ENCODE measurements at places on chromosomes 11 and 22.

DNA sequence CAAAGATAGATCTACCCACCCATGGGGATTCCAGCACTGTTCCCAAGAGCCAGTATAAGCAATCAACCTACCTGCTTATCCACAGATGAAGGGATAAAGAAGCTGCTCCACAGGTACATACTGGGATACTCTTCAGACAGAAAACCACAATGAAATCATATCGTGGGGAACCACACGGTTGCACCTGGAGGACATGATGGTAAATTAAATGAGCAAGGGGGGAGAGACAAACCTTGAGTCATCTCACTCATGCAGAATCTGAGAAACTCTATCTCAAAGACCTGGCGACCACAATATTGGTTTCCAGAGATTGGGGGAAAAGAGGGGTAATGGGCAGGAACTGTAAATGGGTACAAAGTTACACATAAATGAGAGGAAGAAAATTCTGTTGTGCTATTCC is 14.5 kb downstream of the RGL4 start:
- DNase-seq, result no peak

DNA sequence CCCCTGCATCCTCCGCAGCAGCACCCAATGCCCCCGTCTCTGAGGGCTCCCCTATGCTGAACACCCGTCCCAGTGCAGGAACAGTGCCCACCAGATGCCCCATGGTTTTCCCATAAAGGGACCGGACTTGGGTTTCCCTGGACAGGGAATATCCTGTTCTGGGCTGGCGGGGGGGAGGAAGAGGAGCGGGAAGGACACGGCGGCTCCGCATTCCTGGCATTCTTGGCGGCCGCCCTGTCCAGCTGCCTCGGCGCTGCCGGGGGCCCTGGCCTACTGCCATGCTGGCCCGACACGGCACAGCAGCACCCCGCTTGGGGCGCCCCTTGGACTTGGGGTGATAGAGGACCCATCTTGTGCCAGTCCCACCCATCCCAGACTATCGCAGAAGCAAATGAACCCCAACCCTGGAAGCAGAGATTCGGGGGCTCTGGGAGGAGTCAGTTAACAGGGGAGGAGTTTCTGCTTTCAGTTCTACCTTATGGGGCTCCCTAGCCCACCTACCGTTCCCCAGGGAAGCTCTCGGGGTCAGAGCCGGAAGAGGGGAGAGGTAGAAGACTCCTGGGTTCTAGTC is 23.7 kb upstream of the CBX7 start:
- DNase-seq, result peak; percentile 78

- DNase-seq, result no peak
Measured at GRCh38 chr22:39645532-39645931, 75.0 kb downstream of the CACNA1I start.

GRCh38 chr11:74641289-74641688 is 48.9 kb downstream of the POLD3 start:
- DNase-seq, result no peak

DNA sequence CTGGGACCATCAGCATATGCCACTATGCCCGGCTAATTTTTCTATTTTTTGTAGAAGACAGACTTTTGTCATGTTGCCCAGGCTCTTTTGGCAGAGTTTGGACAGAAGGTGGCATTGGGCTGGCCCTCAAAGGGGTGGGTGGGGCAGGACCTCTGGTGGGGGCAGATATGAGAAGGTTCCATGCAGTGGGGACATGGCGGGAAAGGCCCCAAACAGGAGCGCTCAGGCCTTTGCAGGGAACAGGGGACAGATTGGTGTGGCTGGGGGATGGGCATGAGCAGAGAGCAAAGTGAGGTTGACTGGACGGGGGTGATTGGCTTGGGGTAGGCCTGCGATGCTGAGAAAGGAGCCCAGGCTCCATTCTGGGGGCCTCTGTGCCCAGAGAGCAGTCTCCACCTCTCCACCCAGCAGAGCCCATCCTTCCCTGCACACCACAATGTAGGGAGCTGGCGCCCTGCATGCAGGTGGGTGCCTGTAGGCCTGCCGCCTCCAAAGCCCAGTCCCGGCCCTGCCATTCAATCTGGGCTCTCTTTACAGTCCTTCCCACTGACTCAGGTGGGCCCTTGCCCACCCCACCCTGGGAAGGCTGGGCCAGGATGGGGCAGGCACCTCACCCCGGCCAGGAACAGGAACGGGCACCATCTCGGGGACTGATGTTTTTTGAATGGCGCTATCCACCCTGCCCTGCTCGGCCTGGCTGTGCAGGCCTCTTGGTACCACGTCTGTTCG is 98.7 kb downstream of the MORC2 start:
- DNase-seq, result no peak

GRCh38 chr11:73961321-73961720 is 10.5 kb downstream of the DNAJB13 start:
- no peak for DNase-seq

DNA sequence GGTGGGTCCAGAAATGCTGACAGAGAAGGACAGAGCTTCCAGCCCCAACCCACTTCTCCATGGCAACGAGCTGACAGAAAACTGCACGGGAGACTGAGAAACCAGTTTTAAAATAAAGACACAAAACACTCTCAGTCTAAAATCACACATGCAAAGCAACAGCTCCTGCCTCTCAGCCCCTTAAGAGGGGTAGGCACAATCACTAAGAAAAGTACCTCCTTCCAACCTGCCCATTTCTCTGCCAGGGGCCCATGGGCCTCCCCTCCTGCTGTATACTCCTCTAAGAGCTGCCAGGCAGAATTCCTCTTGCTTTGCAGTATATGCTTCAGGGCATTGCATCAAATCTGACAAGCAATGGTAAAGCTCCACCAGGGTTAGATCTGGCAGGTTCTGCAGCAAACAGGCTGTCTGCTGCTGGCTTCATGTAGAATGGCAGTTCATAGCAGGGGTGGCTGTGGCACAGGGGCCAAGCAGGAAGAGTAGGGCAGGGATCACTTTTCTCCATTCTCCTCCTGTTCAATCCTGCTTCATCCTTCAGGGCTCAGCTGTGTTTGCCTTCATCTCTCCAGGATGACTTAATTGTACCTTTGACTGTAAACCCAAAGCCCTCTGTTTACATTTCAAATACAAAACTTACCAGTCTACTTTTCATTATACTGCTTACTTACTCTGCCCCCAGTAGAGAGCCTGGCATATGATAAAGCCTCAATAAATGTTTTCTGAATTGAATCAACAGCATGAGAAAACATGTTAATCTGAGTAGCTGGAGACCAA is 77.7 kb downstream of the KCNC1 start:
- DNase-seq, result no peak

DNA sequence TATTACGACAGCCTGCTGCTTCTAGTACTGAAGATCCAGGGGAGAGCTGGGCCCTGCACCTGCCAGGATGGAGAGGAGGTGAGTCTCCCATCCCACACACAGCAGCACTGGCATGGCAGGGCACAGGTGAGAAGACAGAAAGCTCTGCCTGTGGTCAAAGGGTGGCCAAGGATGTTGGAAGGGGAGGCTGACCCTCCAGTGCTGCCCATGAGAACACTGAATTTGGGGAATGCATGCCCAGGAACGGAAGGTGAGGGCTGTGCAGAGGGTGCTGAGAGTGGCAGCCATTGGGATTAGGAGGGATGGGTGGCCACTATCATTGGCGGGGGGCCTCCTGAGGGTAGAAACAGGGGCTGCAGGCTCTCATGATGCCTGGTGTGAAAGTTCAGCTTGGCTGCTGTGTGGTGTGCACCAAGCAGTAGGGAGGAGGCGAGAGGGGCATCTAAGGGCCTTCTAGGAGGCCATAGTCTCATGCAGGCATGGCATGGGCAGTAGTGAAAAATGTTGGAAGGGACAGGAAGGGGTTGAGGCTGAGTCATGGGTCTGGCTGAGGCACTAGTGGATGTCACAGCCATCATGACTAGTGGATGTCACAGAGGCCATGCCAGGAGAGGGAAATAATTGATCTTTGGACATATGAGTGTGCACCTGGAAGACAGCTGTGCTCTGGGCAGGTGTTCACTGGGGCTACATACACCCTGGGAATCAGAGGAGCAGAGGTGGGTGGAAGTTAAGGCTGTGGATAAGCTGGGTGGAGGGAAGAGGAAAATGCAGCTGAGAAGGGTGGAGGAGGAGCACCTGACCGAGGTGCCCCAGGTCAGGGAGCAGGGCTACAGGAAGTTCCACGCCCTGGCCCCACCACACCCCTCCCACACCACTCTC is 2.5 kb upstream of the LRRC74B start:
- DNase-seq, result no peak

DNA sequence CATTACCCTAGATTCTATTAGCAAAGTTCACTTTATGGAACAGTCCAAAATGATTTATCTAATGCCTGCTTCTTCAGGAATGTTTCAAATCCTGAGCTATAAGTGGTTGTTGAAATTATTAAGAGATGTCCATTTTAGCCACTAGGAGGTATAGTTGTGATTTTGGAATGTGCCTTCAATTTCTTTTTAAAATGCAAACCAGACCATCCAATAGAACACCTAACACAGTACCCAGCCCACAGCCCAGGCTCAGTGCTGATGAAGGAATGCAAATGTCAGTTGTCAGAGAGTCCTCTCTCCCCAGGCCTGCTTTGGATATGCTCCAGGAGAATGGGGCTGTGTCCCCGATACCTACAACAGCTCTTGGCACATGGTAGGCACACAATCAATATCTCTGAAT is 85.8 kb upstream of the E2F8 start:
- peak; percentile 47 for DNase-seq

DNA sequence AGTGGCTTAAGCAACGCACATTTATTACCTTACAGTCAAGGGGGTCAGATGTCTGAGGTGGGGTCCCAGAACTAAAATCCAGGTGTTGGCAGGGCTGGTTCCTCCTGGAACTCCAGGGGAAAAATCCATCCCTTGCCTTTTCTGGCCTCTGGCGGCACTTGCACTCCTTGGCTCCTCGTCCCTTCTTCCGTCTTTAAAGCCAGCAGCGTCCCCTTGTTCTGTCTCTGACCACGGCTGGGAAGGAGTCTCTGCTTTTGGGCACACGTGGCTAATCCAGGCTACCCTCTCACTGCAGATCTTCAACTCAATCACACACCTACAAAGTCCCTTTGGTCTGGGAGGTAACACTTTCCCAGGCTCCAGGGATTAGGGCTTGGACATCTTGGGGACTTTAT is 73.5 kb upstream of the WNT7B start:
- no peak for DNase-seq

DNA sequence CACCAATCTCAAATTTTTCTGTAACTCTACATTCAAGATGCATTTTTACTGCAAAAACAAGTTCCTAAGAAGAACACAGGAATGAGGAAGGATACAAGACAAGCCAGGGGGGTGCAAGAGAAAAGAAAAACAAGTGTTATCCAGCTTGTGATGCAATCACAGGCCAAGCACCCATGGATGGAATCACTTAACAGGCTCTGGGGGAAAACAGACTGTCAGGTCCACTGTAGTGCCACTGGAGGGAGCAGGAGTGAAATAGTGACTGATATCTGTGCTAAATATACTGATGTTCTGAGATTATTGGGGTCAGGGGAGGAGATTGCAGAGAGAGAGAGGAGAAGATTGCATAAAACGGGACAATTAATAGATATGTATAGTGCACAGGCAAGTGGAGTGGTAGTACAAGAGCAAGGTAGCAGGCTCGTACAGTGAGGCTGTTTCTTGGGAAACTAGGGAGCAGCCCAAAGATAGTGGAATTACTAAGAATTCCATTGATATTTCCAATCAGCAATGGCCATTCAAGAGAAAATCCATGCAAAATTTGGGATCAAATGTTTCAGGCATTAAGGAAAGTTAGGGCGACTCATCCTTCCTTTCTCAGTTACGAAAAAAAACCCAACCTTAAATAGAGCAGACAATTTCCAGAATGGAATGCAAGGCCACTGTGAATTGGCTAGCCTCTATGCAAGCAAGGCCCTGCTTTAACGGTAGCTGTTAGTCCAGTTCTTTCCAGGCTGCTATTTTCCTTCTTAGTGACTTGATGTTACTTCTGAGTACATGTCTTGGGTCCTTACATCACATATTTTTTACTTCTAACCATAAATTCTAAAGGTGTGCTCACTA is 52.2 kb upstream of the CEP126 start:
- peak; percentile 71 for DNase-seq

DNA sequence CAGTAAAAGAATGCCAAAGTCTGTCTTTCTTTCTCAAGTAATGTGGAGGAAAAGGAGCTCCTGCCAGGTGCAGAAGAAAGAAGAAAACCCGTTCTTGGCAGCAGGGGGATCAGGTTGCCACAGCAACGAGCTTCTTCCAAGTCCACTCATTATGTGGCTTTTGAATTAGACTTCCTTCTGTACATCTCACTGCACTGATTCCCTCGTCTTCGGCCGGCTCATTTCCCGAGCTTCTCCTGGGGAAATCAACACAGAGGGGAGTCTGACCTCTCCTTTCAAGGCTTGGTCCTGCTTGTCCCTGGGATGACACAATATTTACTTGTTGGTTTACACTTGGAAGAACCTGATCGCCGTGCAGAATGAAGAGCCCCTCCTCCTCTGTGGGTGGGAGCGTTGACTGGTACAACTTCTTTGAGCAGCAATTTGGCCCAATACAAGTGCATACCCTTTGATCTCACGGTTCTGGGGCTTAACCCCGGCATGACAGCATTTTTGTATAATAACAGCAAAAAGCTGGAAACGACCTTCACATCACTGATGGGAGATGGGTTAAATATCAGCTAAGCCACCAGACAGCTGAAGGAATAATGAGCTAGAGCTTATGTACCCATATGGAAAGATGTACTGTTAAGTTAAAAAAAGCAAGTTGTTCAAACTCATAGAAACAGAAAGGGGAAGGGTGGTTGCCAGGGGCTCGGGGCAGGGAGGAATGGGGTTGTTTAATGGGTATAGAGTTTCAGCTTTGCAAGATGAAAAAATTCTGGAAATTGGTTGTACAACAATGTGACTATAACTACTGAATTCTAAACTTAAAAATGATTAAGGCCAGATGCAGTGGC is 35.4 kb downstream of the MCHR1 start:
- DNase-seq, result peak; percentile 19

- no peak for DNase-seq
Measured at GRCh38 chr11:110896358-110896757, 184.1 kb upstream of the ARHGAP20 start.

Measured in endothelial cell of umbilical vein (primary cell).